ENCODE measurements at places on chromosomes 3 and 15. TPM values are rescaled to one million over a fixed set of nuclear protein-coding genes. Genes with fewer than 3 reads are reported as not detected.

NEK10 gene
- 0.75 TPM for polyA plus RNA-seq

UCN2 gene
- not detected for polyA plus RNA-seq

FGD5 gene
- polyA plus RNA-seq, result 9.5 TPM

BUB1B gene
- polyA plus RNA-seq, result 1.6 TPM

CMTM8 gene
- 8.1 TPM for polyA plus RNA-seq

MCF2L2 gene
- 0.12 TPM for polyA plus RNA-seq

XCR1 gene
- not detected for polyA plus RNA-seq

GNAT1 gene
- not detected for polyA plus RNA-seq

GPR87 gene
- polyA plus RNA-seq, result 32.3 TPM

PRR20G gene
- not detected for polyA plus RNA-seq

NLGN1 gene
- polyA plus RNA-seq, result 0.37 TPM

CMC1 gene
- polyA plus RNA-seq, result 38.2 TPM

DUOXA2 gene
- polyA plus RNA-seq, result 43.3 TPM

Measured in stomach (tissue), 19 donors.